ENCODE measurements at places on chromosomes 4 and X. TPM values are rescaled to one million over a fixed set of nuclear protein-coding genes. Genes with fewer than 3 reads are reported as not detected.

- no peak overlapping the region for H3K4me3 ChIP-seq
- DNase-seq = no peak
- H3K4me1 ChIP-seq = no peaks in the 10 kb centered on the region
- H3K27ac ChIP-seq = no peak overlapping the region
- H3K36me3 ChIP-seq = peaks cover 13% of the 10 kb centered on the region
These were observed 35.8 kb downstream of the CPEB2 start for GRCh38 chr4:15037923-15038541.

GRCh38 chrX:142503967-142504643 is 299.0 kb upstream of the MAGEC2 start:
- H3K27me3 ChIP-seq = no peaks in the 10 kb centered on the region
- no peak overlapping the region for H3K4me3 ChIP-seq
- no peaks in the 10 kb centered on the region for H3K36me3 ChIP-seq
- H3K27ac ChIP-seq = no peak overlapping the region

DNA sequence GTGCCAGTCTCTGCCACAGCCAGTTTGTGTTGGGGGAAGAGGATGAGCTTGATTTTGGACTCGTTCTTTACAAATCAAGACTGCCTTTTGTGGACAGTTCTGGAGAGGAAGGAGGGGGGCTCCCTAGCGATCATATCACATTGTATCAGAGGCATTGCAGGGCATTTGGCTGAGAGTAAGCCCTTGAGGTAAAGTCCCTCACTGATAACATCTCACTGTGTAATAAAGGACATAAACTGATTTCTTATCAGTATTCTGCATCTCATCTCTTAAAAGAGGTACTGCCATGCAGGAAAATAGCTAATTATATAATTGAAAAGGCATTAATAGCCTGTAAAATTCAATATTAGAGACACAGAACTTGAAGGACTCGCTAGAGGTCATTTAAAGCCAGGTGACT is 6.1 kb upstream of the IGFBP7 start:
- H3K27ac ChIP-seq = no peak overlapping the region
- H3K27me3 ChIP-seq = peaks cover under 1% of the 10 kb centered on the region
- H3K36me3 ChIP-seq = no peaks in the 10 kb centered on the region
- H3K4me3 ChIP-seq = no peak overlapping the region
- DNase-seq = no peak

DNA sequence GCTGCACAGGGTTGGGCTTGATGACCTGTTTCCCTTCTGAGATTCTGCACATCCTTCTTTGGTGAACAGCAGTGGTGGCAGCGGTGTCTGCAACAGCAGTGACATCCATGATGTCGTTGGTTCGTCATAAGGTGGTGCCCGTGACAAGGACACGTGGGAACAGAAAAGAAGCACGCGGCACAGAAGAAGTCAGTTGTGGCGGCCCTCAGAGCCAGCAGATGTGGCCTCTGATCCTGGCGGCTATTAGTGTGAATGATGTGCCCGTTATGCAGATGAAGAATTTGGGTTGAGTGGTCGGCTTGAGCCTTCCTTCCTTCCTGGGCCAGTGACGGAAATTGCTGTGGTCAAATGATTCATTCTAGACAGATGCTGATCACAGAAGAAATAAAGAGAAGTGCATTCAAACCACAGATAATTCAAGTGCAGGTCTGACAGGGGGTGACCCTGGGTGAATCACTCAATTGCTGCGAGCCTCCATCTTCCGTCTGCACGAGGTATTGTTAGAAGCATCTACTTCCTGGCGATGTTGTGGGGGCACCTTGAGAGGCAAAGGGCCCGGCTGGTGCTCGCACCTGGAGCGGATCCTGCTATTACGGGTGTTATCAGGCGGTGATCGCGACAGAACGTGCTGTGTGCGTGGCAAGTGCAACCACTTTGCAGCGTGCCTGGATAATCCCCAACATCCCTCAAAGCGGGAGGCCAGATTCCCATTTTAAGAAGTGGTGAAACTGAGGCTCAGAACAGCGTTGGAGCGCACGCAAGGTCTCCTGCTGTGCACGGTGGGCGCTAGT is 215.2 kb upstream of the PSAPL1 start:
- peak overlapping the region; percentile 51 for H3K27ac ChIP-seq
- no peaks in the 10 kb centered on the region for H3K27me3 ChIP-seq
- H3K36me3 ChIP-seq = no peaks in the 10 kb centered on the region
- no peak overlapping the region for H3K4me3 ChIP-seq

- DNase-seq = no peak
- no peaks in the 10 kb centered on the region for H3K27me3 ChIP-seq
- no peaks in the 10 kb centered on the region for H3K36me3 ChIP-seq
- H3K4me3 ChIP-seq = no peak overlapping the region
- H3K27ac ChIP-seq = no peak overlapping the region
- H3K4me1 ChIP-seq = peaks cover 35% of the 10 kb centered on the region
These were observed 34.6 kb downstream of the RTL5 start for GRCh38 chrX:72097098-72097497.

DNA sequence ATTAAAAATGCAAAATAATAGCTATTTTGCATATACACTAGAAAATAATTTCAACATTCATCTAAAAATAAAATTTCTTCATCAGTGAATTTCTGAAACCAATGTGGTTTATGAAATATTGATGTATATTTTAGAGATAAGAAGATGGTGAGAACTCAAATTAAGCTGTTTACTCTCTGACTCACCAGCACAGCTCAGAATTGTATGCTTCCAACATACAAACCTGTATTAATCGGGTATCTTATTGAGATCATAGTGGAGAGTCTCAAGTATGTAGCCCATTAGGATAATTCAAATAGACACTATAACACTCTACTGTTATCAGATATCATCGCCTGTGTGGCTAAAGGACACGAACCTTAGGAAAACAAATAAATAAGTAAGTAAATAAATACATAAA is 899.5 kb upstream of the INTU start:
- no peak for DNase-seq
- no peaks in the 10 kb centered on the region for H3K4me1 ChIP-seq
- H3K36me3 ChIP-seq = no peaks in the 10 kb centered on the region
- H3K4me3 ChIP-seq = no peak overlapping the region
- peak overlapping the region; percentile 28 for H3K27ac ChIP-seq

DNA sequence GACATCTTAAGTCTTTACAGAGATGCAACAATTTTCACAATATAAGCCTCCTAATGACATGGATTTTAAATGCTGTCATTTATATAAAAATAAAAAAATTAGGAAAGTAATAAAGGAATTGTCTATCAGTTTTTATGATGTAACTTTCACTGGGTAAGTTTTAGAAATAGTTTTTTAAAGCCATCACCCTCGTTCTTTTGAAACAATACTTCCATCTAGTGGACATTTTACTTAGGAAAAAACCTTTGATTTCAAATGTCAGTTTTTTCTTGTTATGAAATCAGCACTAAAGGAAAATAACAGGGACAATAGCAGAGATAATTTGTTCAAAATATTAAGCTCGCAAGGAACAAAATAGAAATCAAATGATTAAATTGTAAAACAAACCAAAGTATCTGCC is 24.3 kb upstream of the NDNF start:
- H3K36me3 ChIP-seq = no peaks in the 10 kb centered on the region
- H3K4me1 ChIP-seq = no peaks in the 10 kb centered on the region
- no peaks in the 10 kb centered on the region for H3K27me3 ChIP-seq
- no peak for DNase-seq
- H3K27ac ChIP-seq = no peak overlapping the region

GRCh38 chrX:118990512-118991227 is 16.3 kb downstream of the LONRF3 start:
- H3K4me1 ChIP-seq = peaks cover 13% of the 10 kb centered on the region
- no peak overlapping the region for H3K27ac ChIP-seq
- no peaks in the 10 kb centered on the region for H3K27me3 ChIP-seq
- DNase-seq = no peak
- no peaks in the 10 kb centered on the region for H3K36me3 ChIP-seq

Gene NXF3
- not detected for total RNA-seq

All from CD8-positive, alpha-beta memory T cell (primary cell).